ENCODE measurements at places on chromosomes 6 and 20. TPM values are rescaled to one million over a fixed set of nuclear protein-coding genes. Genes with fewer than 3 reads are reported as not detected.

GRCh38 chr6:756224-756623 is 63.3 kb upstream of the EXOC2 start:
- no peak overlapping the region for H3K4me3 ChIP-seq
- H3K27ac ChIP-seq, result no peak overlapping the region
- H3K36me3 ChIP-seq, result no peaks in the 10 kb centered on the region

Gene SYCP2
- 4.3 TPM for total RNA-seq

Gene HCRTR2
- total RNA-seq, result not detected

DNA sequence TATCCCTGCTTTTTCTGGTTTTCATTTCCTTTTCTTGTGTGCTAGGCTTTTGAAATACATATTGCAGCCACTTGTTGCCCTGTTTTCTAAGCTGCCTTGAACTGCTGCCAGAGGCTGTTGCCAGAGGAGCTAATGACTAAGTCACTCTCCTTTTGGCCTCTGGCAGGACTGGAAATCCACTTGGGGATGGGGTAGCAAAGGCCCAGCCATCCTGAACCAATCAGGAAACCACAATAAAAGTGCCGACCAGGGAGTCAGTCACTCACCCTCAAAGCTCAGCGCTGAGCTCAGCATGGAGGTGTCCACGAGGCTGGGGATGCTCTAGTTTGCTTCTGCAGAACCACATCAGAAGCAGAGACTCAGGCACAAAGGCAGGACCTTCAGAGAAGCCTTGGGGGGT is 813.0 kb downstream of the DHX35 start:
- H3K27ac ChIP-seq, result no peak overlapping the region
- no peak for DNase-seq
- no peaks in the 10 kb centered on the region for H3K27me3 ChIP-seq
- no peaks in the 10 kb centered on the region for H3K4me1 ChIP-seq

Gene CRISP3
- not detected for total RNA-seq

DNA sequence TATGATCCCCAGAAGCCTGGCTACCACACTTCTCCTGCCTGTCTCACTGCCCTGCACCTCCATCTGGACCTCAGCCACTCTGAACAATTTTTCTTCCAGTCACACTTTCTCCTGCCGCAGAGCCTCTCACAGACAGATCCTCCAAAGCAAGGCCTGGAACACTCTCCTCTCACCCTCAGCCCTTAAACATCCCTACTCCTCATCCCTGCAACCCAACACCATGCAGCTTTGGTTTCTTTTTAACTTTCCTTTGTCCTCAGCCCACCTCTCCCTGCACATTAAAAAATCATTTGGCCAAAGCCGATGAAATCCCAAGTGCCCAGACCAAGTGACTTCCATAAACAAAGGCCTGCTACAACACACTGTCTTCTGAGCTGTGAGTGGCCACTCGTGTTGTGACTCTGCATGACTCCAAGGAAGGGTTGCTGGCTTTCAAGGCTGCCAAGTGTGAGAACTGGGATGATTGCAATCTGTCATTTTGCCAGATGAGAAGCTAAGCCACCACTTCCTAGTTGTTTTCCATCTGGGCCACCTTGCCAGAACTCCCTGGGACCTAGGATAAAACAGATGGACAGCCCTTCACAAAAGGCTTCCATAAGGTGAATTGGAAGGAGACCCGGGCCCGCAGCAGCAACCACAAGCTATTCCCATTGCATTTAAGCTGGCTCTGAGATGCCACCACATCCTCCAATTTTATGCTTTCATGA is 144.4 kb upstream of the SSTR4 start:
- no peak overlapping the region for H3K27ac ChIP-seq
- H3K27me3 ChIP-seq, result no peaks in the 10 kb centered on the region
- no peak for DNase-seq
- no peak overlapping the region for H3K4me3 ChIP-seq
- H3K36me3 ChIP-seq, result no peaks in the 10 kb centered on the region

DNA sequence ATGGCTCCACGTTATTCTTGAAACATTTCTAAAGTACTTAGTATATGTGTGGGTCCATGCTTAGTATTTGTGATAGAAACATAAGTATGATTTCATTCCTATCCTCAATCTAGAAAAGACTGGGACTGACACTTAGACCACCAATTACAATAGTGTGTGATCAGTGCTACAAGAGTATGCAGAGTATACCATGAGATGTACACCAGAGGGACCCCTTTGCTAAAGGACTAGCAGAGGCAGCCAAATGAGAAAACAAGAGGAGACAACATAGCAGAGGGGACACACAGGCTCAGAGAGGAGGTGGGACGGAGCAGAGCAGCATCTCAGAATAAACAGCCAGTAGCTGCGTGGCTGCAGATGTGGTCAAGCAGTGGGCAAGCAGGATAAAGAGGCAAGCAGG is 21.0 kb downstream of the RMND1 start:
- H3K4me3 ChIP-seq, result no peak overlapping the region
- peaks cover 4% of the 10 kb centered on the region for H3K36me3 ChIP-seq
- H3K27me3 ChIP-seq, result no peaks in the 10 kb centered on the region
- H3K4me1 ChIP-seq, result no peaks in the 10 kb centered on the region
- DNase-seq, result no peak

Measured in T-cell (primary cell).